EH (cell line): ENCODE measurements at places on chromosomes 1 and 21.

- no peak for DNase-seq
Measured at GRCh38 chr1:161162052-161162451, 2.8 kb downstream of the USP21 start.

DNA sequence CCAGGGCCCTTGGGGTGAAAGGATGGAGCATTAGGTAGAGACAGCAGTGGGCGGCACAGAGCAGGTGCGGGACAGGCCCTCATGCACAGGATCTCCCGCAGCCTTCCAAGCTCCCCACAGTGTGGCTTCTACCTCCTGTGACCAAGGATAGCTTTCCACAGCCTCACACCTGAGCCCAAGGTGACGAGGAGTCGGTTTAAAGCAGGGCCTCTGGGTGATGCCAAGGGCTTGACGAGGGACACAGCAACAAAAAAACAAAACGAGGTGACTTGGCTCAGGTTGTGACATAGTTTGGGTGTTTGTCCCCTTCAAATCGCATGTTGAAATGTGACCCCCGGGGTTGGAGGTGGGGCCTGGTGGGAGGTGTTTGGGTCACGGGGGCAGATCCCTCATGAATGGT, 15.3 kb downstream of the RSPH1 start:
- DNase-seq: no peak

DNA sequence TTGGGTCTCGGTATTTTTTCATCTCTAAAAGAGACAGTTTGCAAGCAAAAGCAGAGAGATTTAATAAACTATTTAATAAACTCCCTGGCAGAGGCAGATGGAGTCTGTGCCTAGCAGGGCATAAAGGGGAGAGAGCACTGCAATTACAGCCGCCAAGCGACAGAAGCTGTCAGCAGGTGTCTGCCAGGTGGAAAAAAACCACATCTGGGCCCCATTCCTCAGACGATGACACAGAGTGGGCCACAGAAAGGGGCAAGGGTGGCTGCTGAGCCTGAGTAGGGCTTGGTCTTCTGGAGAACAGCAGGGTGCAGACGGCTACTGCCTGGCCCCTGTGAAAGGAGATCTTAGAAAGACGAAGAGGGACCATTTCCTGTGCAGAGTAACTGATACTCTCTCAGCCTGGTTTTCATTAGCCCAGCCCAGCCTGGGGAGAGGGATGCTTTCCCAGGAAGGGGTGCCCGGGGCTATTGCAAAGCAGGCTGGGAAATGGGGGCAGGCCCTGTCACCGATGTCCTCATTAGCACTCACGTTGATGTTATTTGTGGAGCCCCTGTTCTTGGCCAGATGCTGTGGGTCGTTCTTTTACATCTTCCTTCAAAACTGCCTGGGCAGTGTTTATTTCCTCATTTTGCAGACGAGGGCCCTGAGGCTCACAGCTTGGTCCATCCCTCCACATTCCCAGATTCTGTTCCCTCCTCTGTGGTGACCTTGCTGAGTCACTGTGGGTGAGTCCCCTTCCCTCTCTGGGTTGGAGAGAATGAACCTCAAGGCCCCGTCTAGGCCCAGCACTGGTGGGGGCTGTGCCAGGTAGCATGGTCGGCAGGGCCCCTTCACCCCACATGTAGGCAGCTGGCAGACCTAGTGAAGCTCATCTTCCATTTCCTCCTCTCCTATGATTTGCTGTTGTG, 472.7 kb downstream of the PTPRU start:
- peak; percentile 95 for DNase-seq

DNA sequence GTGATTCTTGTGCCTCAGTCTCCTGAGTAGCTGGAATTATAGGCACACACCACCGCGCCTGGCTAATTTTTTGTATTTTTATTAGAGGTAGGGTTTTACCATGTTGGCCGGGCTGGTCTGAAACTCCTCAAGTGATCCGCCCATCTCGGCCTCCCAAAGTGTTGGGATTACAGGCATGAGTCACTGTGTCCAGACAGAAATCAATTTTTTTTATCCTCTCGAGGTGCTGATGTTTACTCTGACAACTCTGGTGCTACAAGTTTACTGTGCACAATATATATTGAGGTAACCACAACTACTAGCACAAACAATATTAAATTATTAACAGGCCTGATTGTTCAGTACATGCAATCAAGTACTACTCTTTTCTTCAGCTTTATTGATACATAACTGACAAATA, 39.7 kb downstream of the F13B start:
- no peak for DNase-seq

DNA sequence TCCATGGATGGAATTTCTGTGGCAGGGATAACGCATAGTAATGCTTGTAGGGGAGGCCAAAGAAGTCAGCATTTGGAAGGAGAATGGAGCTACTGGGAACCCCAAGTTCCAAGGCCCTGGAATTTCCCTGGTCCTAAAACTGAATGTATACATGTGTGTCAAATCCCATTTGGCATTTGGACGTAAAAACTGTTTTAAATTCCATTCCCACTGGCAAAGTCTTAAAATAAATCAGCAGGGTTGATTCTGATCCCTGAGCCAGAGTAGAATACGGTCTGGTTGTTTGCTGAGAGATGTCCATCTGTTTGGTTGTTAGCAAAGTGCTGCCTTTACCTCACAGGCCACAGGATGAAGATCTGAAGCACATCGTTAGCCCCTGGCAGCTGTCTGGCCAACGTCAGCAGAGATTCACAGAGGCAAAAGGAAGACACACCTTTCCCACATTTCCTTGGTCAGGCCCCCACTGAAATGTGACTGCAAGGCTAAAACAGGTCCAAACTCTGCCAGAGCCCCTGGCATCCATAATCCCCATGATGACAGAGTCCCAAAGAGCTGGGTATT, 62.2 kb downstream of the GORAB start:
- DNase-seq: no peak

GRCh38 chr1:32536117-32536516, 3.1 kb upstream of the ZBTB8A start:
- no peak for DNase-seq

DNA sequence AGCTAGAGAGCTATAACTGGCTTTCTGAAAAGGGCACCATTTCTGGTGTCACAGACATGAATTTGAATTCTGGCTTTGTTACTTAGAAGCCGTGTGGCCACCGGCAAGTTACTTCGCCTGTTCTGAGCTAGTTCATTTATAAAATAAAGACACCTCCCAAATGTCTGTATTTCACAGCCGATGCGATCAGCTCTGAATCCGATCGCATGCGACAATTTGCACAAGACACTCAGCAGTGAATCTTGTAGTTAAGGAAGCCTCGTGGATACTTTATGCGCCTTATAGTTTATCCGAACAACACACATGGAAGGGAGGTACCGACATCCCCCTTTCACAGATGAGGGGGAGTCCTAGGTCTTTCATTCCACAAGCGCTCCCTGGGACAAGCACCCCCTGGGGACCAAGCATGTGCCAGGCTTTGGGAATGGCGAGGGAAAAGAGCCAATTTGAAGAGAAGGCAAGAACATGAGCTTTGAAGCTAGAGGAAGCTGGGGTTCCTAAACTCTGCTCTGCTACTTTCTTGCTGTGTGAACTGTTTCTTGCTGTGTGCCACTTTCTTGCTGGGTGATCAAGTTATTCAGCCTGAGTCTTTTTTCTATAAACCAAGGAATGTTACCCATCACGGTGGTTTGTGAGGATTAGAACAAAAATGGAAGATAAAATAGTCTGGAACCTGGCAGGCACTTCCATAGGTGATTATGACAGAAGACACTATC, 3.9 kb downstream of the ID3 start:
- DNase-seq: peak; percentile 83

DNA sequence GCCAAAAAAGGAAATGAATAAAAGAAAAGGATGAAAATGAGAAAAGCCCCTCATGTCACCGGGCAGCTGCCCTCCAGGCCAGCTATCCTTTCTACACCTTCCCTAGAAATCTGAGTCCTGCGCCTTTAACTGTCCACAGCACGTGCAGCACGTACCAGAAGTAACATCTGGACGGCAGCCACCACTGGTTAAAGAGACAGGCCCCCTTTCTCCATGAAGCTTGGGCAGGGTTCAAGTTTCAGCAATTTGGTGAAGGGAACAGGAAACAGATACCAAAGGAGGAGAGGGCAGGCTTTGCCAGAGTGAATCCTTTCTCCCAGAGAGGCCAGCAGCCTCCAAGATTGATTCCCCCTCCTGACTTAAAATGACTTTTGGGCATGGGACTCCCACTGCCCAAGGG, 3.6 kb upstream of the KIAA2013 start:
- DNase-seq: peak; percentile 88

- no peak for DNase-seq
Measured at GRCh38 chr21:20004367-20004766, 993.8 kb upstream of the NCAM2 start.

DNA sequence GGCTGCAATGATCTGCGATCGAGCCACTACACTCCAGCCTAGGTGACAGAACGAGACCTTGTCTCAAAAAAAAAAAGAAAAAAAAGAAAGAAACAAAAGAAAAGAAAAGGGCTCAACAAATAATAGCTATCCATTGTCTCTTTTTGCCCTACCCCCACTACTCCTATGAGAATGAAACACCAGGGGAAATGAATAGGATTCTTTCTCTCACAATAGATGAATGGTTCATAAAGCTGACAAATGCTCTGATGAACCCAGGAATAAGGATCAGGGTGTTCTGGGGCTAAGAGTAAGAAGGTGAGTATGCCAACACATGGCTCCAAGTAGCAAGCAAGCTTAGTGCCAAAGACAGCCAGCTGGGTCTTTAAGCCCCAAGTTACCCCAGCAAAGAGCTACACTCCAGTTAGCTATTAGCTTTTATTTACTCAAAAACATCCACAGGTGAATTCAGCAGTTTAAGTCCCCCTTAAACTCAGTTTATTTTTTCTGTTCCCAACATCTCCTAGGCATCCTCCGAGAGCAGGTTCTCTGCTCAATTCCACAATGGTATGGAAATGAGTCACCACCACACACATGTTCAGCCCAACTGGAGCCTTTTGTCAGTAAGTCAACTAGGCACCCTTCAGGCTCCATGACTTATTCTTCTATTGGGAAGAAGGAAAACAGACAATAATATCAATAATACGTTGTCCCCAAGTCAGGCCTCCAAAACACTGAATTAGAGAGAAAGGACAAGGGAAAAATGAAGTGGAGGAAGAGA, 4.2 kb downstream of the ADORA3 start:
- DNase-seq: no peak

- no peak for DNase-seq
Measured at GRCh38 chr1:201676641-201677040, 137.7 kb downstream of the NAV1 start.

DNA sequence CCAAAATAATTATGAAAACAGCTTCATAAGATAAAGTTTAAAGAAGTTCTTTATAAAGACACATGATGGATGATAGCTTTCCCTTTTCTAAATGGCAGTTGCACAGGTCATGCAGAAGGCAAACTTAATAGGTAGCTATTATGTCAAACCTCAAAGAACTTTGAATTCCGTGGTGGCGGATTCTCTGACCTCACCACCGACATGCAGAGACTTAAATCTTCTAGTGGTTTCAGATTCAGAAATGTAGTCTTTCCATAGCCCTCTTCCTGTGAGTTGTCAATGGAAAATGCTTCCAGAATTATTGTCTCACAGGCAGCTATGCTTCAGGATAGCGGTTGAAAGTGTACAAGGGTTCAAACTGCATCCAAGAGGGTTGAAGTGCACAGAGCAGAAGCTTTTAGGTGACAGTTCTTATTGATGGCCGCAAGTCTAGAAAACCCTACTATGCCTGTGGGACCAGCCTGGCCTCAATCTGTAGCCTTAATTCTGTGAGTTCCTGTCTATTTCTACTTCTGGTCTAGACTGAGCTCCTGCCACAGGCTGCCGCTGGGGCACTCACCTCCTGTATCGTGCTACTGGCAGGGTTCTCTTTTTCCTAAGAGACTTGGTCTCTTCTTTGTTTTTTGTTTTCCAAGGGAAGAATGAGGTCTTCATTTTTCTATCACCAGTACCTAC, 117.0 kb upstream of the ERRFI1 start:
- DNase-seq: peak; percentile 34

- DNase-seq: no peak
Measured at GRCh38 chr1:162088281-162088969, 18.9 kb downstream of the NOS1AP start.

GRCh38 chr1:150925080-150925479, 1.1 kb upstream of the SETDB1 start:
- no peak for DNase-seq

GRCh38 chr1:93641527-93641926, 40.1 kb downstream of the BCAR3 start:
- peak; percentile 44 for DNase-seq

DNA sequence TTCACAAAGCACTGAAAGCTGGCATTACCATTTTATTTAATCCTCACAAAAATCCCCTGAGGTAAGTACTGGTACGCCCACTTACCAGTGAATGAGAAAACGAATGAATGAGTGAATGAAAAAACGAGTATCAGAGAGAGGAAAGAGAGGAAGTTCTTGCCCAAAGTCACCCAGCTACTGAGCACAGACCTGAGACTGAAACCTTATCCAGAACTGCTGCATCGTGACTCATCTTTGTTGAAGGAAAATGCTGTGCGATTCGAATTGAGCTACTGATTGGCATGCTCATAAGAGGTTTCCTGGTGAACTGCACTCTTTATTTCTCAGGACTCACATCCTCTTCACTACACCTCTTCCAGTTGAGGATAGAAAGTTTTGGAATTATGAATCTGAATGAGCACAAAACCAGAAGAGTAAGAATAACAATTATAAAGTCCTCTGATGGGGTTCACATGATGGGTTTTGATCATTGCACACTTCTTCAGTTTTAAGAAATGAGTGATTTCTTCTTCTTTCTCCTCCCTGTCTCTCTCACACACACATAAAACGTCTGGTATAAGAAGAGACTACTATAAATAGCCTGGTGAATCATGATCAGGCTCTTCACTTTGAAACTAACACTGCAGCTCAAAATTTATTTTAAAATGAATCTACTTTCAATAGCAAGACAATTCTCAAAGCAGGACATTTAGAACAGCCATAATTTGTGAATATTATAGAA, 32.1 kb downstream of the IL12RB2 start:
- peak; percentile 81 for DNase-seq

DNA sequence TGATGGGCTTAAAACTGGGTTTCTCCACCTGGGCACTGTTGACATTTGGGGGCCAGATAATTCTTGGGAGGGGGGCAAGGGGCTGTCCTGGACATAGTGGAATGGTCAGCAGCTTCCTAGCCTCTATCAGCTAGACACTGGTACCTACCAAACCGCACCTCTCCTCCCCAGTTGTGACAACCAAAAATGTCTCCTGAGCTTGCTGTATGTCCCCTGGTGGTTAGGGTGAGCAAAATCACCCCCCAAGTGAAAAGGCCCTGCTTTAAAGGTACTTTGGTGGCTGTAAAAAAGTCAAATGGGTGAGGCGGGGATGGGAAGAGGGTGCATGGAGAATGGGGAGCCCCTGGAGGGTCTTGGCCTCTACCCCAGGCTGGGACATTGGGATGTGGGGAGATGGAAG, 182.0 kb downstream of the IGSF21 start:
- DNase-seq: no peak
